Heart left ventricle (tissue), 16 donors: ENCODE measurements at places on chromosomes 1 and 21. TPM values are rescaled to one million over a fixed set of nuclear protein-coding genes. Genes with fewer than 3 reads are reported as not detected.

GRCh38 chr1:207069858-207070506 lies 16.9 kb downstream of the PFKFB2 start:
- DNase-seq = peak; percentile 72

HUNK gene
- 1.4 TPM for total RNA-seq

GRCh38 chr21:40291560-40291959 lies 424.3 kb downstream of the PCP4 start:
- DNase-seq = no peak

GRCh38 chr1:2135441-2135841 lies 59.1 kb downstream of the FAAP20 start:
- peak; percentile 76 for DNase-seq

GRCh38 chr21:32653326-32653901 lies 41.2 kb upstream of the CFAP298 start:
- no peak for DNase-seq

- DNase-seq = peak; percentile 45
Measured at GRCh38 chr1:3348196-3348865, 106.1 kb upstream of the ARHGEF16 start.

- DNase-seq = no peak
Measured at GRCh38 chr1:184387069-184387475, 243 bp downstream of the C1orf21 start.

GNG12 gene
- total RNA-seq = 80.2 TPM

DNA sequence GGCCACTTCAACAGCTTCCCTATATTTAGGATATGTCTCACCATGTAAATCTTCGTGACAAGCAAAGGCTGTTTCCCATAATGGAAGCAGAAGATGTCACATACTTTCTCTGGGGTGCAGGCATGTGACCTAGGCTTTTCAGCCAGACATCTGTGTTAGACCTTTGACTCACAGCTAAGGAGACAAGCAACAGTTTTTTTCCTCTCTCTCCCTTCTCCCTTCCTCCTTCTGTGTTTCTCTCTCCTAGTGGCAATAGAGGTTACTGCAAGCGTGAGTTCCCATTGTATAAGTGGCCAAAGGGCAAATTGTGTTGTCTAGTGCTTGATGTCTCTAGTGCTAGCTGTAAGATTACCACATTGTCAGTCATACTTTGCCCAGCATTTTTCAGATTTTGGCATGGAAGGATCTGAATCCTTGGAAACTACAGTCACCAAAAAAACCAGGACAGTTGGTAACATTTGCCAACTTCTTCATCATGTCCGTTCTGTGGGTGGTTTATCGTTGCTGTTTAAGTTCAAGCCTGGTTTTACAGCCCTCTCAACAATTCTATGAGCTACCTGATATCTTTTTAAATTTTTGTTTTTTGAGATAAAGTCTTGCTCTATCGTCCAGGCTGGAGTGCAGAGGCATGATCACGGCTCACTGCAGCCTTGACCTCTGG lies 44.4 kb upstream of the RABGAP1L start:
- DNase-seq = no peak

DNA sequence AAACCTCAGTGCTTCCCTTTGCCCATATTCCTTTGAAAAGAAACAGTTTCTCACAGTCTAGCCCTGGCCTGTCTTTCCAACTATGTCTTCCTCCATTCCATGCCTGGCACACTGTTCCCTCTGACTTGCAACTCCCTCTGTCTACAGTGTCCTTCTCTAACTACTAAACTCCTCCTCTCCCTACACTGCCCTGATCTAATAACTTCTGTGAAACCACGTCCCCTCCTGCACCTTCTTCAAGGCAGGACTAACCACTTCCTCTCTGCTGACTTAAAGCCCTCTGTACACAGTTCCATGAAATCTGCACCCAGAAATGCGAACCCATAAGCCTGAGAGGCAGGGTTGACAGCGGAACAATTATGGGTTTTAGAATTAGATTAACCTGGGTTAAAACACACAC lies 62.2 kb upstream of the ATP1B1 start:
- DNase-seq = no peak

GRCh38 chr21:45390121-45390751 lies 14.7 kb upstream of the COL18A1 start:
- DNase-seq = no peak

DNA sequence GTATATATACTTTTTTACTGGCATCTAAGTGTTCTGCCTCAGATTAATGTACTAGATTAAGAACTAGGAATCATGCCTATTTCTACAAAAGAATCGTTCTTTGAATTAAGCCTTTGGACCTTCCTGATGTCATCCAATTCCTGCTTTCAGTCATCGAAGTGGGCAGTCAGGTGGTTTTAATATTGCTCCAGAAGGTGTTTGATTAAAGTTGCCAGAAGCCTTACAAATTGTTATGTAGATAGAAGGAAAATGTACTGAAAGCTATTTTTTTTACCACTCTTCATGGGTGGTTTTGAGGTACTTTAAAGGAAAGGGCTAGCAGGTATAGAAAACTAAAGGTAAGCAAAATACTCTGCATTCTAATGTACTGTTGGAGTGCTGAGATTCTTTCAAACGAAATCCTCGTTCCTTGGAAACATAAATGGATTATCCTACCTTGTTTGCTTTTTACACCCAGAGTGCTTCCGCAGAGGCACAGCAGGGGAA lies 716 bp downstream of the CTBS start:
- DNase-seq = no peak

- DNase-seq = no peak
Measured at GRCh38 chr1:184002071-184002470, 35.5 kb downstream of the COLGALT2 start.

DNA sequence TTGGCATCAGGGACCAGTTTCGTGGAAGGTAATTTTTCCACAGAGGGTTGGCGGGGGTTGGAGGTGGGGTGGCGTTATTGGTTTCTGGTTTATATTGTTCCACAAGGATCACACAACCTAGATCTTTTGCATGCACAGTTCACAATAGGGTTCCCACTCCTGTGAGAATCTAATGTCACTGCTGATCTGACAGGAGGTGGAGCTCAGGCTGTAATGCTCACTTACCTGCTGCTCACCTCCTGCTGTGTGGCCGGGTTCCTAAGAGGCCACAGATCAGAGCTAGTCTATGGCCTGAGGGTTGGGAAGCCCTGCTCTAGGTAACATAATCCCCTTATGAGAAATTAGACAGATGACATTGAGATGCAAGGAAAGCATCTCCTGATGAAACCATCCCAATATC lies 12.6 kb downstream of the GBP5 start:
- DNase-seq = no peak

SERINC2 gene
- total RNA-seq = 1.3 TPM

DNA sequence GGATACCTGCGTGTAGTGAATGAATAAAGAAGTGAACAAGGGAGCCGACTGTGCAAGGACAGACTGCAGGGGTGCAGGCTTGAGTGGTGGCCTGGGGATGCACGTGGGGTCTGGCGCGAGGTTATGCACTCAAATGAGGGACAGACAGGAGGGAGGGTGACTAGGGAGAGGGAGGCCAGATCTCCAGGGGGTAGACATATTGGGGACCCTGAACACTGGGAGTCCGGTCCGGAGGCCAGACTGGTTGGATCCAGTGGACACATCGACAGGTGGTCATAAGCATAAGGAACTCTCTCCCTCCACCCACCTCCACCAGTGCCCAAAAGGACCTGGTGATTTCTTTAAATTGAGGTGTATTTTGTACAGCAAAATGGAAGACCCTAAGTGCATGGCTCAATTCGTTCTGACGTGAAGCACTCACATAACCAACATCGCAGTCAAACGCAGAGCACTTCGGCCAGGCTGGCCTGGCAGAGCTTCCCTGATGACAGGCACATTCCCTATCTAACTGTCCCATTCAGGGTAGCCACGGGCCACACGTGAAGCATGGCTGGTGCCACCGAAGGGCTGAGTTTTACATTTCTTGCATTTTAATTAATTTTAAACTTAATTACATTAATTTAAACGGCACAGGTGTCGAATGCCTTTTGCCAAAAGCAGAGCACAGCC lies 14.0 kb downstream of the WNT3A start:
- no peak for DNase-seq

UMODL1 gene
- total RNA-seq = not detected

DNA sequence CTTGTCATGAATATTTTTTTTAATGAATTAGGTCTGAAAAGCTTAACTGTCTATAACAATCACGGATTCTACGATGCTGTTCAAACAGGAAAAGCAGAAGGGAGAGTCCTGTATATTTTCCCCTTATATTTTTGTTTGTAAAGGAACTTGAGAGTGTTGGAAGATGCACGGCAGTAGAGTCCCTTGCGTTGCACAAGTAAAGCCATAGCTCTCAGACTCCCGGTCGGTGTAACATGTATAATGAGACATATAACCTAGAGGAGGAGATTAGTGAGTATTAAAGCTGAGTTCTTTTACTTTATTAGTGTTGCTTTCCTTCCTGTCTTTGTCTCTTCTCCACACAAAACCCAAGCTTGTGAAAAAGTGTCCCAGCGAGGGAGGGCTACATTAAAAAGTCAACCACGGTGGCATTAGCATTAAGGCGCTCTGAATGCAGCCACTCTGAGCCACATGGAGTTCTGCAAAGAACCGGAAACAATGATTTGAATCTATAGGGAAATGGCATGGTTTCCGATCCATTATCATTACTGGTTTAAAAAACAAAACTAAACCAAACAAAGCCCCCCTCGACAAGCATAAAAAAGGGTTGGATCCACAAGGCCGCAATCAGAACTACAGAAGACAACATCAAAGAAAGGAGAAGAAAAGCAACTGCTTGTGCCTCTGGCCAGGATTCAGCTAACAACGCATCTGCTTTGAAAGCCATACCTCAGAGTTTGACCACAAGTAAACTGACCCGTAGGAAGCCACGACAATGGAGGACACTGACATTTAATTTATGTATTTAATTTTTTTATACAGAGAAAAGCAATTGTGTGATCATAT lies 356.8 kb downstream of the LMO4 start:
- no peak for DNase-seq

ANKRD35 gene
- 0.42 TPM for total RNA-seq

- DNase-seq = no peak
Measured at GRCh38 chr1:108817016-108817415, 39.9 kb downstream of the AKNAD1 start.

DNA sequence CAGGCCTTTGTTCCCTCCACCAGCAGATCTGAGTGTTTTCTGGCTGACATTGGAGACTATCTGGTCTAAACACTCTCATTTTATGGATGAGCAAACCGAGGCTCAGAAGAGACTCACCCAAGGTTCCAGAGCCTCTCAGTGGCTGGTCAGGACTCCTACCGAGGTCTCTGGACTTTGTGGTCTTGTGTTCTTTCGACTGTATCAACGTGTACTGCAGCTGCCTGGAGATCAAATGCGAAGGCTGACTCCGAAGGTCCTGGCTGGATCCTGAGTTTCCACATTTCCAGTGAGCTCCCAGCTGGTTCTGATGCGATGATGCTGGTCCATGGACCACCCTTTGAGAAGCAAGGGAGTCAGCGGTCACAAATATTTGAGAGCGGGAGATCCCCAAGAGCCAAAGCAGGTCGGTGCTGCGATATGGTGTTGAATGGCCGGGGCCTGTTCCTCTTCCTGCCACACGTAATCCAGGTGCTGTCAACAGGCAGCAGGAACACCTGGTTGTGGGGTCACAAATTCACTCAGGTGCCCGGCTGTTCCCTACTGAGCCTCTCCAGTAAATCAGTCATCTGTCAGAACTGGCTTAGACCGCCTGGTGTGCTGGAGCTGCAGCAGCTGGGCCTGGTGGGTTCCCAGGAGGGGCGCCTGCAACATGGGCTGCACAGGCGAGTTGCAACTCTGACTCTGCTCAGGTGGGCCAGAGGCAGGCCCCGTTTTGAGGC lies 94.8 kb upstream of the USP24 start:
- no peak for DNase-seq

DNA sequence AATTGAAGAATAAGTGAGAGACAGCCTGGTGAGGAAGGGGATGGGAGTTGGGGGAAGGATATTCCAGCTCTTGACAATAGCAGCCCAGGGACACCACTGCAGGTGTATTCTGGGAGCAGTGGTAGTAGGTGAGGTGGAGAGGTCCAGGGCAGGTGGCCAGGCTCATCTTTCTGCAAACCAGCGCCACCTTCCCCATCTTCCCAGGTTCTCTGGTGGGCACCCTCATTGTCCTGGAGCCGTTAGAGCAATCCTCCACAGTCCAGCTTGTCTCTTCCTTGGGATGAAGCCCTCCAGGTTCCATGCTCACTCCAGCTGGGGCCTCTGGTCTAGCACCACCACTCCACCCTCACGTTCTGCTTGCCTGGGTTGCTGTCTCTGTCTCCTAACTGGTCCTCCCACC lies 97.0 kb downstream of the IER5 start:
- DNase-seq = no peak

- DNase-seq = peak; percentile 22
Measured at GRCh38 chr1:94329986-94330385, 88.2 kb upstream of the ABCD3 start.
